NCI-H2081 treated with DMSO at 0.1 percent for 48 hours (cell line): ENCODE measurements at places on chromosomes 3 and 15.
A peak's percentile ranks its signal among the peaks of the same experiment; 100 is the strongest.

DNA sequence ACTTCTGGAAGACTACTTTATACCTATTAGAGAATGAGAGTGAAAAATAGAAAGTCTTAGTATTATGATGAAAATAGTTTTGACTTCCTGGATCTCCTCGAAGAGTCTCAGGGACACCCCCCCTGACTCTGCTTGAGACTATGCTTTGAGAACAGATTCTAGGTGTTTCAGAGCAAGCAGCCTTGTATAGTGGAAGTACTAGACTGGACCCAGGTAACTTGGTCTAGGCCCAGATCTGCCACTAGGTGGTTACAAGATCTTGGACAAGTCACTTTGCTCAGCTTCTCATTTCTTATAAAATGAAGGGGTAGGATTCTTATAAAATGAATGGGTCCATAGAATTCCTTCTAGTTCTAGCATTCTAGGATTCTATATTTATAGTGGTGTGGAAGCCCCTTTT, 9.1 kb downstream of the ABHD5 start:
- DNase-seq: no peak

DNA sequence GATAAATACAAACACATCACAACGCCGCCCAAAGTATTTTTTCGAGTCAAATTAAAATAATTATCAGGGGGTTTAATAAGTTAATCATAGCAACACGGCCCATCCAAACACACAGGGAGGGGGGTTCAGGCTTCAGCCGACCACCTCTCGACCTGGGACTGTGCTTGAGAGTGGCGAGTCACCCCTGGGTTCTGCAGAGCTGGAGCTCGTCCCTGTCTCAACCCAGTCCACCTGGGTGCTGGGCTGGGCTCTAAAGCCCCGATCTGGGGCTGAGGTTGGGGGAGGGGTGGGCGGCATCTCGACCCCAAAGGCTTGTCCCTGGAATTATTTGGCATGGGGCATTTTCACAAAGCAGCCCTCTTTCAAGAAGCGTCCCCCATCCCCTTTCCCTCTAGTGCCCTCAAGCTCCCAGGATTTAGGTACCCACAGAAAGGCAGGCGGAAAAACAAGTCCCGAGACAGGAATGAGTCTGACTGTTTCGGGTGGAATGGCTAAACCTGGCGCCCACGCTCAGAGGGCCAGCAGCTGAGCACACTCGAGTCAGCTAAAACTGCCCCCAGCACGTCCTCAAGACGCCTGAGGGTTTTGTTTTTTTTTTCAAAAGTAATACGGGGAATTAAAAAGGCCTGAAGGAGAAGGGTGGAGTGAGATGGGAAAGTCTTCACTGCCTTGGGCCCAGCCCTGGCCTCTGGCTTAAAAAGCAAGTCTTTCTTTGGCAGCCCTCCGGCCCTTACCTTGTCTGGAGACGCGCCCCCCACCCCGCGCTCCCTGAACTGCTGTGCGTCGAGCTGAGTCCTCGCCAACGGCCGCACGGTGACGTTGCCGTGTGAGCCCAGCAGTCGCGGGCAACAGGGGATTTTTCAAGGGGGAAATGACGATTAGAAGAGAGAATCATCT, 32.5 kb downstream of the NR2F2 start:
- no peak for DNase-seq

GRCh38 chr15:71737761-71738160, 72.6 kb upstream of the NR2E3 start:
- DNase-seq: no peak

DNA sequence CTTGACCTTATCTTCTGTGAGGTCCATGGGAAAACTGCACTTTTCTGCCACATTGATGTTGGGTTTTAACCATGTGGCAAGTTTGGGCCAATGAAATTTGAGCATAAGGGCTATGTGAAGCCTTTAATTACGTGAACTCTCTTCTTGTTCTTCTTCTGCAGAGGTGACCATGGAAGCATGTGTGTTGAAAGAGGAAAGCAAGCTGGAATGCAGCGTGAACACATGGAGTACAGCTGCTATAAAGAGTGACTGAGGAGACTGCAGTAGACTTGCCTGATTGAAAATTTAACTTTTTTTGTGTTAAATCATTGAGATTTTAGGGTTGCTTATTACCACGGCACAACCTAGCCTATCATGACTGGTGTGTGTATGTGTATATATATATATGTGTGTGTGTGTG, 347.3 kb downstream of the ZIC1 start:
- DNase-seq: no peak

DNA sequence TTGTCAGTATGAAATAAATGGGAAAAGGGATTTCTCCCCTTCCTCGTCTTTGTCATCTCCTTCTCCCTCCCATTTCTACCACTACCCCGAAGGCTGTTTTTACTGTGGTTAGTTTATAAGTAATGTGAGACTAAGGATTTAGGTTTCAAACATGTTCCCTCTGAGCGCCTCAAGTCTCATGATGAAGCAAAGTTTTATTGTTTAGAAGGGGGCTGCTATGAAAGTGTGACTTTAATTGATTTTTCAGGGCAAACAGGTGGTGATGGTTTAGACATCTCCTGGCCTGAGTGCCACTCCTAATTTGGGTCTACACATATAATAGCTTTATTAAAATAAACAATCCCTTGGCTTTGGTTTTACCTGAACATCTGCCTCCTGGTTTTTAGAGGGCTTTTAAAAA, 185.5 kb downstream of the MCTP2 start:
- DNase-seq: peak; percentile 36

GRCh38 chr15:28960979-28961378, 75.2 kb downstream of the APBA2 start:
- no peak for DNase-seq

GRCh38 chr3:177725165-177725564, 527.9 kb upstream of the TBL1XR1 start:
- no peak for DNase-seq
